ENCODE measurements at places on chromosomes 5 and 9. TPM values are rescaled to one million over a fixed set of nuclear protein-coding genes. Genes with fewer than 3 reads are reported as not detected.

CEL gene
- under 0.01 TPM for total RNA-seq

GRCh38 chr5:171162596-171162995 is 146.5 kb upstream of the TLX3 start:
- DNase-seq: peak; percentile 48

DNA sequence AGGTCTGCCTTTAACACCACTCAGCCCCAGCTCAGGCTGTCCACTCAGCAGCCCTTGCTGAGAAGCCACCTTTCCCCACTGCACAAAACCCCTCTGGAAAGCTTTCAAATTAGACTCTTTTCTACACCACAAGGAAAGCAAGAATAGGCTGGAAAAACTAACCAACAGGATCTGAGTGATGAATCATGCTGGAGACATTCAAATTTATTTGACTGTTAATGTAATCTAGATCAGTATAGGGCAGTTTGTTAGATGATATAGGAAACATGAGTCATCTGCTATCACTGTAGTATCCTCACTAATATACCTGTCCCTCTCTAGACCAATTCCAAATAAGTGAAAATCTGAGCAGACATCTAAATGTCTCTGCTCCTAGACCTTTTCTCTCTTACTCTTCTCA is 127.8 kb upstream of the PAM start:
- DNase-seq: peak; percentile 21

- DNase-seq: no peak
These were observed 122.5 kb downstream of the SLC1A3 start for GRCh38 chr5:36728697-36729543.

GRCh38 chr5:138901716-138902115 is 26.6 kb upstream of the LRRTM2 start:
- no peak for DNase-seq

Measured in osteoblast (primary cell).